Right kidney (tissue), 9 donors: ENCODE measurements at places on chromosomes 7 and 10.

DNA sequence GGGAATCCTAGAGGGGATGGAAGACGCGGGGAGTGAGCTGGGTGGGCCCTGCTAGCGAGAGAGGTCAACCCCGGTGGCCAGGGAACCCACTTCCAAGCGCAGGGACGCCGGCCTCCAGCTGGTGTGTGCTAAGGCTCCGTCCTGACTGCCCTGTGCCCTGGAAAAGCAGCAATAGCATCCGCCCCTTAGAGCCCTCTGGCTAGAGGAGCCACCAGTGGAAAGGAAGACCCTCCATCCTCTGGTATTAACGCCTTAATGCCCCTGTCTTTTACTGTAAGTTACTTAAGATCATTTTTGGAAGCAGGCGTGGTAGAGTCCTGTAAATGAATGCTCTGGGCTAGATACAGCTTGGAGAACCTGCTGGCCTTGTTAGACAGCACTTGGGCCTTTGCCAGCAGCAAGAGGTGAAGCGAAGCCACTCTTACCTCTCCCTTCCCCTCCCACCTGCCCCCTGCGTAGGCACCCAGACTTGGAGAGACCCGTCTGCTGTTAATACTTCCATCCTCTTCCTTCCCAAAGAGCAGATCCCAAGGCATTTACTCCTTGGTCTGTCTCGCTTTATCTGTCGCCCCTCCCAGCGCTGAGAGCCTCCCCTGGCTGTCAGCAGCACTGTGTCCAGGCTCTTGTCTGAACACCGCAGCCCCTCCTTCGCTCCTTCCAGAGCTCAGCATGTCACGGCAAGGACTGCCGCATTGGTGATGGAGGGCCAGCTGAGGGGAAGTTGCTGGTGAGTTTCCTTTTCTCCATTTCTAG, 4.6 kb downstream of the REPIN1 start:
- DNase-seq = no peak

- DNase-seq = no peak
These were observed 889.3 kb upstream of the CELF2 start for GRCh38 chr10:10128387-10128786.

DNA sequence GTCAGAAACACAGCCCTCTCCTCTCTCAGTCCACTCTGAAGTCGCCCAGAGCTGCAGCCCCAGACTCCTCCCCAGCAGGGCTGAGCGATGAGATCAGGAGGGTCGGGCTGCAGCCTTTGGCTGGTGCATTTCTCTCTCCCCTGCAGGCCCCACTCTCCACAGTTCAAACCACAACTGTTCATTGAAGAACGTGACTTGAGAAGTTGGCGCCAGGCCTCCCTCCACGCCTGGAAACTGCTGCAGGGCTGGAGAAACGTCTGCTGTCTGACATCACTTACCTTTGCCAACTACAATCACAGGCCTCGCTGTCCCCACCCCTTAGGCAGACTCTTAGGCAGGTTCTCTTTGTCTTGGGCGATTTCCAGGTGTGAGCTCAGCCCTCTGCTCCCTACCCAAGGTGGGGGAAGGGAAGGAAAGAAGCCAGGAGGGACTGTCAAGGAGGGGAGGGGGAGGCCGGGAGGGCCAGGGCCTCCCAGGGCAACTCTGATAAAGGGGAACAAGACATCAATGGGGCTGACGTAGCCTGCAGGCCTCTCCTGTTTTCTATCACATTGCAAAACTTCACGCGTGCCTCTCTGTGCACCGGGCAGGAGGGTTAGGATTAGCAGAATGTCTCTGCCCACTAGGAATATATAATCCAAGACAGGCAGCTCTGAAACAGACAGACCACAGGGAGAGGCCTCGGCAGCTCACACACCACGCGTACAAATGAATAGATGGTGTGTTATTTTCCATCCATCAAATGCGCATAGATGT, 32.7 kb downstream of the CALML5 start:
- DNase-seq = peak; percentile 51

DNA sequence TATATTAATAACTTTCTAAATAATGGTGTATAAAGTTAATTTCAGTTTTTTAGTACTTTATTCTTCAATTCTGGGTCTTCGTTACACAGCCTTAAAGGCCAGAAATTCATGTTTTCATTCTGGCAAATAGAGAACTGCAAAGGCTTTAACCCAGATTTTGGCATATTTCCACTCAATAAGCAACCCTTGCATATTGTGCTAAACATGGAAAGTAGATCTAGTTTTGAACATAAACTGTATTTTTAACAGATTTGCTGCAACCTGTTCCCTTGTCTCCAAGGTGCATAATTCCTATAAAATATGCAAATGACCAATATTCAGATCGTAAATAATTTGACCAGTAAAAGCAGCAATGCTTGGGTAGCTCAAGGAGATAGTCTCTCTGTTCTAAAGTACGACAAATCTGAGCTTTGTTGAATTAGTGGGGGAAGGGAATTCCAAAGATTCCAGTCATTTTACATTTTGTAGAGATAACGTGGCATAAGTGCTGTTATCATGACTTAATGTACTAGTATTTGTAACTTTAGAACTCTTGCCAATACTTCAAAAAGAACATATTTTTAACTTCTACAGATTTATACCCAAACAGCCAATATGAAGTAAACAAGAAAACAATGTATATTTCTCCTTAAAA, 46.4 kb upstream of the RSBN1L start:
- DNase-seq = no peak

DNA sequence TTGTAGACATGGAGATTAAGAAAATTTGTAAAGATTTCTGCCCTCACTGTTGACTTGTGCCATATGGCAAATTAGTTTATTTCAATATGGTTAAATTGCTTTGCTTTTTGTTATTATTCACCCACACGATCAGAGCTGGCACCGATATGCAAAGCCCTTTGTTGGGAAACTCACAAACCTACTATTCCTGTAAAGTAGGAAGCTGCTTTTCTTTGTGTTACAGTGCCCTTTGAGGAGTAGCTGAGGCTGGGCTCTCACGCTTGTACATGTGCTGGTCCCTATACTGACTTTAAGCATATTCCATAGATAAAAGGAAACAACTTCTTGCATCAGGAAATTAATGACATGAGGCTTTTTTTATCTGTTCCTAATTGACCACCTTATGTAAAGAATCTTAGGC, 17.6 kb upstream of the AOAH start:
- no peak for DNase-seq

- DNase-seq = no peak
These were observed 292.3 kb upstream of the PITRM1 start for GRCh38 chr10:3464760-3465405.

DNA sequence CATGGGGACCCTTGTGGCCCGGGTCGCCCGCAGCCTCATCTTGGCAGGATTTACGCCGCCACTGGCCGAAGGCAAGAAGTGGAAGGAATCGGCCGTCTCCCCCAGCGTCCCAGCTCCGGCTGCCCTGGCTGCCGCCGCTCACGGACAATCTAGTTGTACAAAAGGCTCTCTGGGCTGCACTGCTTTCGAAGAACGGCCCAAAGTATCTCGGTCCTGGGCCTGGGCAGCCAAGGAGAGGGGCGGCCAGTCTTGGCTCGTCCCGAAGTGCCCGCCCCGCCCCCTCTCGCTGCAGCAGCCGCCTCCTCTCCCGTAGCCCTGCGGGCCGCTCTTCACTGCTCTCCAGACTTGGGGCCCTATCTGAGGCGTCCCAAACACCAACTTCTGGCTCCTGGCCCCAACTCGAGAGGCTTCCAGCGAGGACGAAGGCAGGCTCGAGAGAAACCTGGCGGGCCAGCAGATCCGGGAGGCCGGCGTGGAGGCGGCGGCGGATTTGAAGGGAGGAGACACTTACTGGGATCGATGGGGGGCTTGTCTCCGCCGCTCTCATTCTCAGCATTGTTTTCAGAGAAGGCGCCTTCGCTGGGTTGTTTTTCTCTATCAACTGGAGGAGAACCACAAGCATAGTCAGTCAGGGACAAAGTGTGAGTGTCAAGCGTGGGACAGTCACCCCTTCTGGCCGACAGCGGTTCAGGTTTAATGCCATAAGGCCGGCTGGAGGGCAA, 809 bp downstream of the HOXA9 start:
- DNase-seq = peak; percentile 82

DNA sequence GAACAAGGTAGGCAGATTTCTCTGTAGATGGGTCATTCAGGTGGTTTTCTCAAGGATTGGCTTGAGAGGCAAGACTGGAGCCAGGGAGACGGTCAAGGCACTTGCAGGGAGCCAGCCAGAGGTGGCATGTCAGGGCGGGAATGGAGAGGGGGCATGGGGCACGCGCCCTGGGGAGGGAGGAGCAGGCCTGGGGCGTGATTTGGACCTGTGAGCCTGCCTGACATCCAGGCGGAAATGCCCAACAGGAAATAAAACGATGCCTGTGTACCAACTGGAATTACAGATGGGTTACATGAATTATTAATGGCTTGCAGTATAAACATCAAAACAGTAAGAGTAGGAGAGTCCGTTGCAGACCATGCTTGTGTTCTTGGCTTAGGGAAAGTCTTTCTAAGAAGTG, 8.6 kb upstream of the SUN1 start:
- DNase-seq = no peak

GRCh38 chr7:857661-858060, 18.7 kb upstream of the GET4 start:
- DNase-seq = no peak
